ENCODE measurements at places on chromosomes 7 and 10. TPM values are rescaled to one million over a fixed set of nuclear protein-coding genes. Genes with fewer than 3 reads are reported as not detected.

NPFFR1 gene
- not detected for total RNA-seq

DNA sequence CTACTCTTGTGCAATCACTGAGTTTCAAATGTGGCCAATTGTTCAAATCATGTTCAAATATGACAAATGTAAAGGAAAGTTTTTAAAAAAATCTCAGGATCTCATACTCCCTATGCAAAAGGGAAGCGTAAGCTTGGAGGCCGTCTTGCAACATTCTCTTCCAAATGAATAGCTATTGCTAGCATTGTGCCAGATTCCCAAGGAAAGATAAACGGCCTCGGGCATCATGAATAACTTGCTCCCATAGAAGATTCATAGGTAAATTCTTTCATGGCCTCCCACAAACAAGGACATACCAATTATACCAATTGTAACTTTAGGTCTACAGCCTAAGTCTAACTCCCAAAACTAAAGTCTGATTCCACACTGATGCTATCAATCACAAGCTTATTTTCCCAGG lies 416.9 kb downstream of the THSD7A start:
- H3K36me3 ChIP-seq: no peaks in the 10 kb centered on the region
- no peak overlapping the region for H3K27ac ChIP-seq
- no peak for DNase-seq
- H3K27me3 ChIP-seq: no peaks in the 10 kb centered on the region
- H3K4me3 ChIP-seq: no peak overlapping the region

CDHR1 gene
- total RNA-seq: 0.75 TPM

- H3K27ac ChIP-seq: peak within 1 kb of the TSS; percentile 98
- peak within 1 kb of the TSS; percentile 95 for H3K4me3 ChIP-seq
- DNase-seq: peak; percentile 97
- H3K36me3 ChIP-seq: peaks cover 42% of the 10 kb centered on the region
These were observed at the start of gene NOLC1 for GRCh38 chr10:102151774-102152544. Gene NOLC1 (plus strand): TSS chr10:102152389. CDS start chr10:102152411, 22 bp downstream.

GRCh38 chr7:135706858-135707569 lies 21.0 kb downstream of the SLC13A4 start:
- H3K4me3 ChIP-seq: no peak overlapping the region
- H3K27me3 ChIP-seq: no peaks in the 10 kb centered on the region
- no peaks in the 10 kb centered on the region for H3K4me1 ChIP-seq
- no peak overlapping the region for H3K27ac ChIP-seq
- no peak for DNase-seq

DNA sequence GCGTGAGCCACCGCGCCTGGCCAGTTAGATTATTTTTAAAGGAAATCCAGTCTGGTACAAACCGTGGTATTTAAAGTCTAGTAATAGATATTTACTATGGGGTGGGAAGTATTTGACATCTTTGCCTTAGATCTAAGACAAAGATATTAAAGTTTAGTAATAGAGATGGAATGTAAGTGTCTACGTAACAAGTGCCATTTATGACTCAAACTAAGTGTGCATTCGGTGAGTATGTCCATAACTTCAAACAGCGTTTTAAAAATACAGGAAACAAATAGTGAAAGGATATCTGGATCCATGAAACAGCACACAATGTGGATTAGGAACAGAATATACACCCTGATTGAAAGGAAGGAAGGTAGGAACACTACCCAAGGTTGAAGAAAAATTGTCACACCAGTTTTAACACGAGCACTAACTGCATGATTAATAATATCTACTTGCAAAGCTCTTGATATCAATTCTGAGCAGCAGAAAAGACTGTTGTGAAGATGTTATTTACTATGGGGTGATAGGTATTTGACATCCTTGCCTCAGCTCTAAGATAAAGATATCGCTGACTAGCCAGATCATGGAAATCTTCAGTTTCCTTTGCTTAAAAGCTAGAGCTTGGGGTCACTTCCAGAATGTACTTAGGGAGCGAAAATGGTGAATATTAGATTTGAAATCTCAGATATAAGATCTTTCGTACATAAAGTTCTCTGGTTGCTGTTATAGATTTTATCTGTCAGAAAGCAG lies 48.7 kb downstream of the EPC1 start:
- no peaks in the 10 kb centered on the region for H3K27me3 ChIP-seq
- DNase-seq: peak; percentile 90
- H3K4me3 ChIP-seq: no peak overlapping the region

GRCh38 chr10:118116715-118117449 lies 70.1 kb upstream of the RAB11FIP2 start:
- H3K27me3 ChIP-seq: no peaks in the 10 kb centered on the region
- H3K27ac ChIP-seq: no peak overlapping the region
- no peak for DNase-seq
- no peaks in the 10 kb centered on the region for H3K36me3 ChIP-seq
- no peaks in the 10 kb centered on the region for H3K4me1 ChIP-seq

DNA sequence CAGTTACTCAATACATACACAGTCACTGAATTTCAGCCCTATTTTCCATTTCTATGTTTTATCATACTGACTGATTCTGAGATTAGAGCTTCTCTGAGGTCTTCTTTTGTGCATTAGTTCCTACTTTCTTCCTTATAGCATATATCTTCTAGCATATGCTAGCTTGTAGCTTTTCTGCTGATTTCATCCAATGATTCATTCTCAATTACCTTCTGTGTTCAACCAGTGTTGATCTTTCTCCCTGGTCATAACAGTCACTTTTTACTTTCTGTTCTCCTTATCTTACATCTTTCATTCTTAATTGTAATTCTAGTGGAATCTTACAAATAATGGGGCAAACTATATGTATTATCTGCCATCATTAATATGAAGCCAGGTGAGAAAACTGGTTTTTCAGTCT lies 159.5 kb upstream of the HGF start:
- DNase-seq: peak; percentile 27
- no peaks in the 10 kb centered on the region for H3K36me3 ChIP-seq
- no peak overlapping the region for H3K27ac ChIP-seq

GIMAP5 gene
- not detected for total RNA-seq

GRCh38 chr7:90536449-90536848 lies 59.7 kb upstream of the CDK14 start:
- no peaks in the 10 kb centered on the region for H3K36me3 ChIP-seq
- no peak for DNase-seq
- no peak overlapping the region for H3K4me3 ChIP-seq
- no peaks in the 10 kb centered on the region for H3K4me1 ChIP-seq

INA gene
- total RNA-seq: 26.9 TPM

DNA sequence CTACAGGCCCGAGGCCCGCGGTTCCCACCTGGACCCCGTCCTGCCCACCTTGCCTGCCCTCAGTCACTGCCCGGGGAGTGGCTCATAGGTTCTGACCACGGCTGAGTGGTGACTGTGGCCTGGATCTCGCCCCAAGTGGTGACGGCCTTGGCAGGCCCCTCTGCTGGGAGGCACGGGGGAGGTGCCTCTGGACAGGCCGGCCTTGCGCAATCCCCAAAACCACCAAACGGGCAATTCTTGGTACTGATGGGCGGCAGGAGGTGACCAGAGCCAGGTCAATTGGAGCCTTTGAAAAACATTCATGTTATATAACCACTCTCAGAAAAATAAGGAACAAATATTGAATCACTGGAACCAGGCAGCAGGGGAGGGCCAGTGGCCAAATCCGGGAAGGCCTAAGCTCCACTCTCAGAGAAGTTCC lies 83.4 kb downstream of the PRKAG2 start:
- peaks cover 13% of the 10 kb centered on the region for H3K4me1 ChIP-seq
- no peaks in the 10 kb centered on the region for H3K36me3 ChIP-seq
- H3K4me3 ChIP-seq: no peak overlapping the region

DNA sequence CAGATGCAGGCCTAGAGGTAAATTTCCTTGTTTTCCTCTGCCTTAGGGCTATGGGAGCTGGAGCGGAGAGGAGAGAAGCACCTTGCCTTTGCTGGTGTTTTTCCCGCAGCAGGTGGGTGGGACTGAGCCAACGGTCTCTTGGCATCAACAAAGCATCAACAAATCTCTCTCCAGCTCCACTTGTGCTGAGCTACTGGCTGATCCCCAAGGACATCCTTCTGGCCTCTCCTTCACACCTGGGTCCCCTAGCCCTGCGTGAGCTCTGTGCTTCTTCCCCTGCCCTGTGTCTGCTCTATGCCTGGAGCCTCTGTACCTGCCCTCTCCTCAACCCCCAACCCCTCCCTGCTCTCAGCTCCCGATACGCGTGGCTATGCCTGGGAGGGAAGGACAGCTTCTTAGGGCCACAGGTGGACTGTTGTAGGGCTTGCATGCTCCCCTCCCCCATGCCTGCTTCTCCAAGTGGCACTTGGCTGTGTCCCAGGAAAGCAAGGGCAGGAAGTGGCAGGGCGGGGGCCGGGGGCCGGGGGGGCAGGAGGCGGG lies 3.2 kb upstream of the CLDN4 start:
- peaks cover 19% of the 10 kb centered on the region for H3K4me1 ChIP-seq
- no peaks in the 10 kb centered on the region for H3K27me3 ChIP-seq
- no peak for DNase-seq
- H3K27ac ChIP-seq: no peak overlapping the region
- H3K36me3 ChIP-seq: no peaks in the 10 kb centered on the region
- no peak overlapping the region for H3K4me3 ChIP-seq

TMEM270 gene
- not detected for total RNA-seq

DNA sequence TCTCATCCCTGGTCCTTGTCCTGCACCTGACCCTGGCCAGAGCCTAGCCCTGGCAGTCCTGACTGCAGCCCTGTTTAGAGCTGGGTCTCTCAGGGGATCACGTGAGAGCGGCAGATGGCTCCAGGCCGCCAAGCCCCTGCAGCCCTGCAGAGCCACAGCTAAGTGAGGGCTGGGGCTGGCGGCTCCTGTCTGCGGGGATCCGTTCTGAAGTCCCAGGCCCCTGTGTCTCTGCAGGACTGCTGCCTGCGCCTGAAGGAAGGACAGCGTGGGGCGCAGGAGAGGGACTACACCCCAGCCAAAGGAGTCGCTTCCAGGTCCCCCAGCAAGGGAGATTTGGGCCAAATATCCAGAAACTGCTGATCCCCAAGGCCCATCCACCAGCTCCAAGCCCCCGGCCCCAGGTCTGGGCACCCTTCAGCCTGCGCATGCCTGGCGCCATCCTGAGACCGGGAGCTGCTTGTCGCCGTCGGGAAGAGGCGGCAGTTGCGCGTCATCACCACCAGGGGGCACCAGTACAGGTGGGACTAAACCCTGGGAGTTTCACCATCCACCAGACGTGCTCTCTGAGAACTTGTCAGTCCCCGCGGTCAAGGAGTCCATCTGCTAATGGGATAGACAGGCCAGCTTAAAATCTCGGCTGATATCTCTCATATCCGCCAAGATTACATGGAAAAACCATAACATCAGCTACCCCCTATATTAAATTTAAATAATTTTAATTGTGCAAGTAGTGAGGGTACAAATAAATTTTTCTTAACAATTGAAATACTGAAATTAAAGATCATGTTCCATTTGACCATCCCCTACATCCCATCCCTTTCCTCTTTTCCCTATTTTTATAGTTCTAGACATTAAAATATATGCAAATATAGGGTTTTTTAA lies 25.1 kb upstream of the GHRHR start:
- H3K27ac ChIP-seq: no peak overlapping the region
- H3K4me3 ChIP-seq: peak overlapping the region; percentile 37
- peaks cover 39% of the 10 kb centered on the region for H3K27me3 ChIP-seq

DNA sequence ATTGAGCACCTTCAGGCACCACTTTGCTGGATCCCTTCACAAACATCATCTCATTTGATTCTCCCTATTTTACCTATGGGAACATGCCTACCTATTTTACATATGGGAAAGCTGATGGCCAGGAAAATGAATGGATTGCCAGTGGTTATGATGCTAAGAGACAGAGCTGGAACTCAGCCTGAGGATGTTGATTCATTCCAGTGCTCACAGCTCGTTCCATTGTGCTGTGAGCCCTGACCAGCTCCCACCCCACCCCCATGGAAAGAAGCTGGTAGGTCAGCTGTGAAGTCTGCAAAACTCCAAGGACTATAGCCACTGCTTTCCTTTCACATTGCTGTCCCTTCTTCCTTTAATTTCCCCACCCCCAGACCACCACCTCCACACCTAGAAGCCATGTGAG lies 9.6 kb downstream of the UBTD1 start:
- H3K27me3 ChIP-seq: no peaks in the 10 kb centered on the region
- DNase-seq: peak; percentile 52
- H3K27ac ChIP-seq: no peak overlapping the region
- H3K4me1 ChIP-seq: peaks cover 5% of the 10 kb centered on the region

DNA sequence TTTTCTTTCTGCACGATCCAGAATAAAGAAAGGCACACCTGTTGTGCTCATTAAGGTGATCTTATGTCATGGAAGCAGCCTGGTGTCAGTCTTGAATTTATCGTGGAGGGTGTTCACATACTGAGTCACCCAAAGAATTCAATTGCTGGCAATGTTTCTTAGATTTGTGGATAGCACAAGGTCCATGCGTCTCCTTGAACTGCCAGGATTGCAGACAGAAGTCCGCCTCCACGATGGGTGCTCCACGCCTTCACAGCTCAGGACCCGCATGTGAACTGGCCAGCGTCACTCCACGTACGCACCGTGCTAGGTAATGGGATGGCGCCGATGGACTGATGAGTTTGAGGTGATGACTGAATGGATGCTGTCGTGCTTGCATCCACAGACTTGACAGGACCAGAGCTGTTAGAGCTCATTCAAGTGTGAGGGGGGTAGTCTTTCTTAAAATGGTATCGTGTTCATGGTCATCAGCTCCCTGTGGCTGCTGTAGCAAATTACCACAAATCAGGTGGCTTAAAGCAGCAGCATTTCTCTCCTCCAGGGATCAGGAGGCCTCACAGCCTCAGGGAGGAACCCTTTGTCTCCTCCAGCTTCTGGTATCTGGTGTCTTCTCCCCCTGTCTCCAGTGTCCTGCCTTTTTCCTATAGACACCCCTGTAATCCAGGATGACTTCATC lies 65.4 kb upstream of the DNAJB6 start:
- DNase-seq: peak; percentile 70
- H3K27me3 ChIP-seq: no peaks in the 10 kb centered on the region
- H3K4me3 ChIP-seq: no peak overlapping the region
- H3K36me3 ChIP-seq: peaks cover 20% of the 10 kb centered on the region

- no peaks in the 10 kb centered on the region for H3K4me1 ChIP-seq
- no peaks in the 10 kb centered on the region for H3K36me3 ChIP-seq
- H3K4me3 ChIP-seq: no peak overlapping the region
- DNase-seq: no peak
These were observed 49.4 kb upstream of the DPYSL4 start for GRCh38 chr10:132137111-132138072.

GRCh38 chr7:30352169-30352568 lies 67.8 kb downstream of the ZNRF2 start:
- no peak overlapping the region for H3K27ac ChIP-seq
- H3K27me3 ChIP-seq: no peaks in the 10 kb centered on the region
- no peak overlapping the region for H3K4me3 ChIP-seq
- H3K4me1 ChIP-seq: peaks cover 15% of the 10 kb centered on the region
- no peaks in the 10 kb centered on the region for H3K36me3 ChIP-seq

PLXNA4 gene
- total RNA-seq: 3.3 TPM
